Common myeloid progenitor, CD34-positive (primary cell): ENCODE measurements at places on chromosomes 6 and 20.

GRCh38 chr6:4942673-4943009 is 61.2 kb downstream of the RPP40 start:
- peaks cover 16% of the 10 kb centered on the region for H3K36me3 ChIP-seq
- DNase-seq: no peak
- no peak overlapping the region for H3K27ac ChIP-seq
- H3K27me3 ChIP-seq: no peaks in the 10 kb centered on the region
- H3K4me1 ChIP-seq: no peaks in the 10 kb centered on the region
- H3K4me3 ChIP-seq: no peak overlapping the region

DNA sequence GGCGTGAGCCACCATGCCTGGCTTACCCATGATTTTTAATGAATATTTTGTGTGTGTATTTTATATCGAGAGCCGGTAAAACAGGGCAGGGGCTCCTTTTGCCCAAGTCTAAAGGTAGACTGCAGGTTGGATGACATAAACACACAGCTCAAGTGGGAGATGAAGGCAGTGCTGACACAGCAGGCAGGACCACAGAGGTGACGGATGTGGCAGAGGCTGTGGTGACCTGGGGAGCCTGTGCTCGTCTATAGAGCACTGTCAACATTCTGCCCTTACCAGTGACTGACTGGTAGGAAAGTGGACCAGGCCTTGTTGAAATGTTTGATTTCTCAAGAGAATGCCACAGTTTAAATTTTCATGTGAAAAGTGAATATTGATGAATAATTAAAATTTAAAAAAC is 137.5 kb downstream of the ZFP64 start:
- H3K4me1 ChIP-seq: no peaks in the 10 kb centered on the region
- peaks cover 4% of the 10 kb centered on the region for H3K27me3 ChIP-seq
- no peak overlapping the region for H3K4me3 ChIP-seq
- H3K27ac ChIP-seq: no peak overlapping the region
- no peaks in the 10 kb centered on the region for H3K36me3 ChIP-seq
- DNase-seq: no peak

- no peaks in the 10 kb centered on the region for H3K4me1 ChIP-seq
- no peak overlapping the region for H3K4me3 ChIP-seq
- peaks cover 5% of the 10 kb centered on the region for H3K36me3 ChIP-seq
- DNase-seq: no peak
- H3K27ac ChIP-seq: no peak overlapping the region
- no peaks in the 10 kb centered on the region for H3K27me3 ChIP-seq
Observed at GRCh38 chr6:72798196-72798595, 176.3 kb downstream of the KCNQ5 start.

- no peak for DNase-seq
- peak overlapping the region; percentile 97 for H3K27ac ChIP-seq
- no peaks in the 10 kb centered on the region for H3K27me3 ChIP-seq
- H3K4me3 ChIP-seq: peak overlapping the region; percentile 96
Observed at GRCh38 chr20:3158968-3159431, 665 bp downstream of the FASTKD5 start.

GRCh38 chr6:136038531-136038930 is 187.0 kb downstream of the PDE7B start:
- H3K4me1 ChIP-seq: peaks cover 9% of the 10 kb centered on the region
- H3K4me3 ChIP-seq: no peak overlapping the region
- H3K27ac ChIP-seq: no peak overlapping the region
- H3K36me3 ChIP-seq: no peaks in the 10 kb centered on the region
- no peak for DNase-seq

- no peak for DNase-seq
- peaks cover 43% of the 10 kb centered on the region for H3K4me1 ChIP-seq
- H3K36me3 ChIP-seq: no peaks in the 10 kb centered on the region
- H3K4me3 ChIP-seq: no peak overlapping the region
Observed at GRCh38 chr6:134177236-134177635, 124.8 kb upstream of the SLC2A12 start.

- peaks cover 70% of the 10 kb centered on the region for H3K36me3 ChIP-seq
- H3K4me1 ChIP-seq: no peaks in the 10 kb centered on the region
- no peak overlapping the region for H3K27ac ChIP-seq
- H3K4me3 ChIP-seq: no peak overlapping the region
- no peak for DNase-seq
Observed at GRCh38 chr20:38004416-38004815, 28.8 kb downstream of the TTI1 start.

DNA sequence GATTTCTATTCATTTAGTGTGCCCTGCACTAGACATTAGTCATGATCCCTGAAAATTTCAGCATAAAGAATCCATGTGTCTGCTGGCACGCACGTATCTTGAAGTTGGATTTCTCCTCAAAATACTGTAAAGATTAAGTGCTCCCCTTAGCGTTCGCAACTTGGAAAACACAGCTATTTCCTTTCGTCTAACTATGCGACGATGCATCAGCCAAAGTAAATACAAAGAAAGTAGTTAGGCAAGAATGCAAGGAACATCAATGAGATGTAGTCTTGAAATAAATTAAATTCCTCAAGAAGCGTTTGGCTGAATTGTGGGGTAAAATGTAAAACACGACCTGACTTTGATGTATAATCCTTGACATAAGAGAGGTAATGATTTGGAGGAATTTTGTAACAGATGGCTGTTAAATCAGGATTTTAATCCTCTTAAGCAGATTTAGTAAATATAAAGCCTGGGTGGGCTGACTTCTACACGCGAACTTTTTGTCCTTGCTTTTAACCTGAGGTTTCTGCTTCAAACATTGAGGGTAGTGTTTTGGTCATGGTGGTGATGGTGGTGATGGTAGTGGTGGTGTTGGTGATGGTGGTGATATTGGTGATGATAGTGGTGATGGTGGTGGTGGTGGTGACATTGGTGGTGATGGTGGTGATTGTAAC is 88.2 kb downstream of the FOXF2 start:
- no peaks in the 10 kb centered on the region for H3K4me1 ChIP-seq
- H3K4me3 ChIP-seq: no peak overlapping the region
- H3K36me3 ChIP-seq: no peaks in the 10 kb centered on the region
- H3K27me3 ChIP-seq: peaks cover 6% of the 10 kb centered on the region
- no peak overlapping the region for H3K27ac ChIP-seq

DNA sequence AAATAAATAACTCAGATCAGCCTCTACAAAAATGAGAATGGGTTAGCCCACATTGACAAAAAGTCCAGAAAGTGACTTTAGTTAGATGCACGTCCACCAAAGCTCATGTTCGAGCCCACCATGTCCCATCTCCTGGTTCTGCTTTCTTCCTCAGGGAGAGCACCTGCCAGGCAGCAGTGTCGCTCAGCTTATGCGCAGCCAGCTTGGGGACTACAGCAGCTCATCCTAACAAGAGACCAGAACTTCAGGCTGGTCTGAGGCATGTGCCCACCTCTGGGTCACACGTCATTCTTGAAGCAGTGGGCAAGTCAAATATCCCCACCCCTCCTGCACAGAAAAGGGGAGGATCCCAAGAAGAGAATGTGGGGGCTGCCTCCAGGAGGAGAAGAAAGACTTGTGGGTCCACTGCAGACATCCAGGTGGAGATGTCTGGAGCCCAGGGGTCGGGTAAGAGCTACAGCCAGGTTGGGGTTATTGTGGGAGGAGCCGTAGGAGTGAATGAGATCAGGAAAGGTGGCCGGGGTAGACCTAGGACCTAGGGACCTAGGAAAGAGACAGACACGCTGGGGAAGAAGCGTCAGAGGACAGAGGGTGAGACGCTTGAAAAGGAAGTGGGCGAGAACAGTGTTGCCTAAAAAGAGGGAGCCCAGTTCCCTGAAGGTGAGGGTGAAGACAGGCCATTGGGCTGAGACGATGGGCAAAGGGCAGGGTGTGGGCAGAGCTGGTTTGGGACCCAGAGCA is 52.5 kb downstream of the SSR1 start:
- H3K4me1 ChIP-seq: peaks cover 13% of the 10 kb centered on the region
- peak overlapping the region; percentile 77 for H3K4me3 ChIP-seq
- no peaks in the 10 kb centered on the region for H3K36me3 ChIP-seq

DNA sequence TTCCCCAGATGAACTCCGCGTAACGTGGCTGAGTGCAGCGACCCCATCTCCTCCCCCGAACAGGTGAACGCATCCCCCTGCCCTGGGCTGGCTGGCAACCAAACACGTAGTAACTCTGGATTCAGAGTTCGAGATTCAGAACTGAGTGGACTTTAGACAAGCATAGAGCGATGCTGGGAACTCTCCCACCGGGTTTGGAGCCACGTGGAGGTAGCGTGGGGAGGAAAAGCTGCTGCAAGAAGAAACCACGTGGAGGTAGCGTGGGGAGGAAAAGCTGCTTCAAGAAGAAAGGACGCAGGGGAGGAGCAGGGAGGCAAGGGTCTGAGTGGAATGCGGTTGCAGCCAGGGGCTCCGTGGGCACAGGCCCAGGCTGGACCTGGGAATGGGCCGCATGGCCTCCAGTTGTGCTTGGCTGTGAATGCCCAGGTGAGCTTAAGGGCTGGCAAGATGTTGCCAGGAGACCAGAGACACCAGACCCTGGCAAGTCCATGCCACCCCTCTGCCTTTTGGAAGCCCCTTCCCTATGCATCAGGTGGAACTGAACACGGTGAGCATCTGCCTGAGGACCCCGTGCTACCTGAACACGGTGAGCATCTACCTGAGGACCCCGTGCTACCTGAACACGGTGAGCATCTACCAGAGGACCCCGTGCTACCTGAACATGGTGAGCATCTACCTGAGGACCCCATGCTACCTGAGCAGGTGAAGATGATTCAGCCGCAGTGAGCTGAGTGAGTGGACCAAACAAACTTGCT is 118.0 kb upstream of the FRMD1 start:
- no peaks in the 10 kb centered on the region for H3K36me3 ChIP-seq
- H3K4me1 ChIP-seq: no peaks in the 10 kb centered on the region
- H3K27me3 ChIP-seq: no peaks in the 10 kb centered on the region
- H3K4me3 ChIP-seq: no peak overlapping the region
- no peak overlapping the region for H3K27ac ChIP-seq
- DNase-seq: no peak

DNA sequence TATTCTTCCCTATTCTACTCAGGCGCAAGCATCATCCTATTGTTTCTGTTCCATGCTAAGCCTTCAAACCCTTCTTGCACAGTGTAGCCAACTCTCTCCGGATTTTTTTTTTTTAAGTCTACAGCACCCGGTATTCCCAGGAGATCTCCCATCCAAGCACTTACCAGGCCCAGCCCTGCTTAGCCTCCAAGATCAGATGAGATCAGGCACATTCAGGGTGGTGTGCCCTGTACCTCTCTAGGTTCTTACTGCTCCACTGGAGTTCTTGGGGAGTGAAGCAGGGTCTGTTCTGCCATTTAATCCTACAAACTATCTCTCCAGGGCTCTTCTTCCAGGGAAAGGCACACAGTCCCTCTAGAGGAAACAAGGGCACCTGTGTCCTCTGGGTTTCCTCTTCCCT is 14.9 kb upstream of the NUP153 start:
- H3K4me3 ChIP-seq: no peak overlapping the region
- H3K27ac ChIP-seq: no peak overlapping the region
- no peaks in the 10 kb centered on the region for H3K27me3 ChIP-seq

GRCh38 chr20:52801628-52802006 is 170.5 kb upstream of the TSHZ2 start:
- DNase-seq: no peak
- no peaks in the 10 kb centered on the region for H3K27me3 ChIP-seq
- no peaks in the 10 kb centered on the region for H3K36me3 ChIP-seq
- H3K27ac ChIP-seq: no peak overlapping the region
- no peaks in the 10 kb centered on the region for H3K4me1 ChIP-seq

GRCh38 chr20:52399352-52399751 is 207.8 kb upstream of the ZFP64 start:
- no peaks in the 10 kb centered on the region for H3K36me3 ChIP-seq
- no peaks in the 10 kb centered on the region for H3K4me1 ChIP-seq
- H3K27me3 ChIP-seq: peaks cover 5% of the 10 kb centered on the region
- DNase-seq: no peak
- H3K27ac ChIP-seq: no peak overlapping the region

DNA sequence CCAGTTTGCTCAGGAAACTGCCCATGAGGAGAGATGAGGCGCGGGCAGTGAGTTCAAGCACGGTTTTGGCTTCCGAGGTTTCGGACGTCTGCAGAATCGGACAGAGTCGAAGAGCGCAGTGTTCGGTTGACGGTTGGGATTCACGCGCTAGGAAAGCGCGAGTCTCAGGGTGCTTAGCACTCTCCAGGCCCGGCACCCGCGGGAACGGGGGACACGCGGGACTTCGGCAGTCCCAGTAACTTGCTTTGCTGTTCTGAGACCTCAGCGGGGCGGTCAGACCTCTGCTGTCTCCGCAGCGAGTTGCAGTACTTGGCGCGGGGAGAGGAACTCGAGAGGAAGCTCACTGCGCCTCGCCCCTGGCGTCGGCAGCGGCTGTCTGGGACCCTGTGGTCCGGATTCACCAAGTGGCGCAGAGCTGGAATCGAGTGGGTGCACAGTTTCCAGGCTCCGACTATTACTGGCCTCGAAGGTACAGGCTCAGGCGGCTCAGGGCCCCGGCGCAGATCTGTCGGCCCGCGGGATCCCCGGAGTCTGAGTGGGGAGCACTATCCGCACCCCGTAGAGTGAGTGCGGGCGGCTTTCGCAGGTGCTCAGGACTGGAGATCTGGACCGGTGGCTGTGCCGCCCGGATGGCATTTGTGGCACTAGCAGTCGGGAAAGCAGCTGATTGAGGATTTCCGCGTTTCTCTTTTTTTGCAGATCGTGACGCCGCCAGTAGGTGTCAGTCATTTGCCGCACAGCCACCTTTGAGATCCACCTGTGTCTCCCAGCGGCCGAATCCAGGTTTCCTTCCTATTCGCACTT is at the start of gene POM121L2:
TSS of gene POM121L2 (minus strand) at position 128 of the 804 bp plus-strand sequence. CDS start at position 25, 103 bp downstream.
- H3K4me1 ChIP-seq: peaks cover 13% of the 10 kb centered on the region
- no peaks in the 10 kb centered on the region for H3K36me3 ChIP-seq
- peaks cover 49% of the 10 kb centered on the region for H3K27me3 ChIP-seq
- DNase-seq: peak; percentile 68

- H3K4me1 ChIP-seq: peaks cover 2% of the 10 kb centered on the region
- no peaks in the 10 kb centered on the region for H3K36me3 ChIP-seq
- no peak overlapping the region for H3K27ac ChIP-seq
- peak; percentile 46 for DNase-seq
Observed at GRCh38 chr20:54065601-54066038, 4.8 kb downstream of the BCAS1 start.

GRCh38 chr20:15507151-15507550 is 1066.1 kb downstream of the KIF16B start:
- H3K27ac ChIP-seq: no peak overlapping the region
- no peak for DNase-seq
- no peaks in the 10 kb centered on the region for H3K27me3 ChIP-seq

- DNase-seq: no peak
- H3K27me3 ChIP-seq: no peaks in the 10 kb centered on the region
- H3K4me3 ChIP-seq: no peak overlapping the region
- H3K27ac ChIP-seq: no peak overlapping the region
Observed at GRCh38 chr6:99668036-99668705, 61.5 kb downstream of the PRDM13 start.

GRCh38 chr20:49685809-49686208 is 27.9 kb downstream of the B4GALT5 start:
- no peak for DNase-seq
- H3K4me1 ChIP-seq: peaks cover 5% of the 10 kb centered on the region
- H3K4me3 ChIP-seq: no peak overlapping the region
- H3K27ac ChIP-seq: no peak overlapping the region
- peaks cover 6% of the 10 kb centered on the region for H3K36me3 ChIP-seq
- no peaks in the 10 kb centered on the region for H3K27me3 ChIP-seq
